ENCODE measurements at places on chromosomes 3 and 15.

DNA sequence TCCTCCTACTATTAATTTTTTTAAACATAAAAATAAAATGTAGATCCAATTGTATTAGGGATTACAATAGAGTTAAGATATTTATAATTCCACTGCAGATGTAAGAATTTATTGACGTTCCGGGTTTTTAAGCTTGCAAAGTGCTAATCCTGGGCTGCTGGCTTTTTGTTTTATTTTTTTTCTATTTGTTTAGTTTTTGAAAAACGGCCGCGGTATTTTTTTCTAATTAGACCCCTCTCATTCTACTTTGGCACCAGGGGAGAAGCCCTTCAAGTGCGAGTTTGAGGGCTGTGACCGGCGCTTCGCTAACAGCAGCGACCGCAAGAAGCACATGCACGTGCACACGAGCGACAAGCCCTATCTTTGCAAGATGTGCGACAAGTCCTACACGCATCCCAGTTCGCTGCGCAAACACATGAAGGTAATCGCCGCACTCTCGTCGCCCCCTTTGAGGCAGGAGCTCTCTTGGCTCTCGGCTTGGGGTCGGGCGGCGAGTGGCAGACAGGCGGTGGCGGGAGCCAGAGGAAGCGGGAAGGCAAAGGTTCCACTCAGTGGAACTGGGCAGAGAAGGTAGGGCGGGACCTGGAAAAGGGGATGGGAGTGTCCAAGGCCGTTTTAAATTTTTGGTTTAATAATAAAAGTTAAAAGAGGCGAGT lies 3.2 kb downstream of the ZIC1 start:
- DNase-seq = no peak

DNA sequence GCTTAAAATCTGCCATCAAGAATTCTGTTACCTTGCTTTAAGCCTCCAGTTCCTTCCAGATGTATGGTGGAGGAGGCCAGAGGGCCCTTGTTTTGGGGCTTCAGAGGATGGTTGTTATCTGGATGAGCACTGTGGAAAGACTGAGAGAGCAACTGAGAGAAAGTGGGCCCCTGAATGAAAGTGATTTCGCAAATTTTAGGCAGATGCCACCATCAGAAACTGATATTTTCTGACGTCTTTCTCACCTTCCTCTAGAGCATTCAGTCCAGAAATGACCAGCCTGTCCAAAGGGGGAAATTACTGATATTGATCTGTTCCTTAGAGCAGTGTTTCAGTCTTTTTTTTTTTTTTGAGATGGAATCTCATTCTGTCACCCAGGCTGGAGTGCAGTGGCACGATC lies 13.4 kb downstream of the B3GNT5 start:
- no peak for DNase-seq

DNA sequence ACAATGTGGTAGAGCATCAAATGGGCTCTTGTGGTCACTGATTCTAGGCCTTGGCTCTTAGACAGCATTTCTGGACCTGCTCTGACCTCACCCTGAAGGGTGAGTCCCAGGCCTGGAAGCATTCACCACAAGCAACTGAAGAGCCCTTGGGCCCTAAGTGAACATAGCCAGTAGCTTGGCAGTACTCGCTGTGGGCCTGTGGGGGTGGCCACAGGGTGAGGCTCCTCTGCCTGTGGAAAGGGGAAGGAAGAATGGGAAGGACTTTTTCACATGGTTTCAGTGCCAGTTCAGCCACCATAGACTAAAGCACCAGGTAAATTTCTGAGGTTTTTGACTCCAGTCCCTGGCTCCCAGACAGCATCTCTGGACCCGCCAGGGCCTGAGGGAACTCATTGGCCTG lies 5.1 kb upstream of the ZSCAN2 start:
- DNase-seq = no peak

DNA sequence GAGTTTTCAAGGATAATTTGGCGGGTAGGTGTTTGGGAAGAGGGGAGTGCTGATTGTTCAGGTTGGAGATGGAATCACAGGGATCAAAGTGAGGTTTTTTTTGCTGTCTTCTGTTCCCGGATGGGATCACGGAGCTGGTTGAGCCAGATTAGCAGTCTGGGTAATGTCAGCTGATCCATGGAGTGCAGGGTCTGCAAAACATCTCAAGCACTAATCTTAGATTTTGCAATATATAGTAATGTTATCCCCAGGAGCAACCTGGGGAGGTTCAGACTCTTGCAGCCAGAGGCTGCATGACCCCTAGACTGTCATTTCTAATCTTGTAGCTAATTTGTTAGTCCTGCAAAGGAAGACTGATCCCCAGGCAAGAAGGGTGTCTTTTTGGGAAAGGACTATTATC lies 354.1 kb upstream of the SGO1 start:
- no peak for DNase-seq

DNA sequence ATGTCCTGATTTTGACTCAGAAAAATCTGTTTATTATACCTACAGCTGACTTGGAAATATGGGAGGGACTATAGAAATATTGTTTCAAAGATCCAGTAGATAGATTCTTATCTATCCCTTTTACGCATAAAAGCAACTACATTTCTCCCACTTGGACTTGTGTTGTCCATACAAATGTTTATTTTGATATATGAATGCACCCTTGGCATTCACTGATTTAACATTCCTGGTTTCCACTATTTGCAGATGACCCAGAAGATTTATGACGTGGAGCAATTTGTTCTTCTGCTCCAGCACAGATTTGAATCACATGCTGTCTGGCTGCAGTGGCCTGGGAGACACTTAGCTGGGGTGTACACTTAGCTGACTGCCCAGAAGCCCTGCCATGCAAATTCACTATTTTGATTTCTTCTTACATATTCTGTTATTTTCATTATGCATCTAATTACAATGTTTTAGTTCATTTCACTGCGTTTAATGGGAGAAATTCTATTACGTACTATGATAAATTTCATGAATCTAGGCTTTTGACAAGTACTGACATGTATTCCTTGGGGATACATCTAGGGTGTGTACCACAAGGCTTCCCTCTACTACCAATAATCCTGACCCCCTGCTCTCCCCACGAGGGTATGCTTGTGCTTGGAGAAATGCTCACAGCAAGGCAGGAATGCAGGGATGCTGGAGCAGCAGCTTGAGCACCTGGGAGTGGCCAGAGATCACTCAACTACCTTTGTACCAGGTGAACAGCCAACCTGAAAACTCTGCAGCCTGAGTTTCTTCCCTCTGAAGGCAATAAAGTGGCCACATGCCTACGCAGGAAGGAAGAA lies 223.6 kb upstream of the TBL1XR1 start:
- no peak for DNase-seq

- no peak for DNase-seq
Observed at GRCh38 chr3:72768481-72768880, 79.8 kb downstream of the SHQ1 start.

DNA sequence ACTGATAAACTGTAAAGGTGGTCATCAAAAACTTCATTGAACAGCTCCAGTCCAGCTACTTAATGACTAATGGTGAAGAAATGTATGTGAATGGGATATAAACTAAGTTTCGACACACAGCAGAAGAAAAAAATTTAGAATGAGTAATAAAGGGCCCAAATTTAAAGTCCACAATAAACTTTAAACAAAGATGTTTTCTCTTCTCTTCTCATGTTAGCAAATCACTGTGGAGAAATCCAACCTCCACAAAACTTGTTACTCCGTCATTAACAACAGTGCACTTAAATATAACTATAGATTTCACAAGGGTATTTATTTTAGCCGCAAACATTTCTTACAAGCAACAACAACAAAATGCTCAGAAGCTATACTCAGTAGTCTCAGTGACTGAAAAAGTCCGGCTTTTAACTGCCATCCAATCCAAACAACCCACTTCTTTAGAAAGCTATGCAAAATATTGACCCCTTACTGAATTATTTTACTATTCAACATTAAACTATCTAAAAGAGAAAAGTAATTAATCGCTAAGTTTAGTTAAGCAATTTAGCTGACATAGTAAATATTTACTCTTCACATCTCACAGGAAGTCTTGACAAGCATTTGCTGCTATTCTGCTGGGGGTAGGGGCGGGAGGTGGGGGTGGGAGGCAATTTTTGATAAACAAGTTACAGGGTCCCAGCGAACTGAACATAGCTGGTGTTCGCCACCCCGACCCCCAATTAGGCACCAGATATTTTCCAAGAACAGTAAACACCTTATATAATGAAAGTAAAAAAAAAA lies 2.4 kb downstream of the IGF2BP2 start:
- peak; percentile 46 for DNase-seq

DNA sequence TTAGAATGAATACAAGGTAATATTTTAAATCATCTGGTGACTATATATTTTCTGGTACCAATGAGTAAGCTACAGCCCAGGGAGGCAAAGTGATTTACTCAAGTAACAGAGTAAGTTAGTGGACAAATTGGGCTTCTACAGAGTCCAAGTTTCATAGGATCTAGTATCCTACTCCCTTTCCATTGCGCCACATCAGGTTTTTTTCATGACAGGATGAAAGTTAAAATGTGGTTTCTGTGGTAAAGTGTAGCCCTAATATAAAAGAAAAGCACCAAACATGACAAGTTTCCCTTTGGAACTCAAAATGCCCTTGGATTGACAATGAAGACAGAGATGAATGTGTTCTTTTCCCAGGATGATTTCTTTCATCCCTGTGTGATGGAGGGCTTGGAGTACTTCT lies 350.8 kb upstream of the ZNF385D start:
- no peak for DNase-seq

- no peak for DNase-seq
Observed at GRCh38 chr3:138467931-138468330, 33.5 kb downstream of the ESYT3 start.

GRCh38 chr15:98856532-98856907 lies 151.1 kb downstream of the PGPEP1L start:
- DNase-seq = peak; percentile 58

GRCh38 chr3:152149832-152150231 lies 118.9 kb upstream of the MBNL1 start:
- no peak for DNase-seq

- DNase-seq = peak; percentile 43
Observed at GRCh38 chr15:101276501-101277037, 716 bp downstream of the SELENOS start.

DNA sequence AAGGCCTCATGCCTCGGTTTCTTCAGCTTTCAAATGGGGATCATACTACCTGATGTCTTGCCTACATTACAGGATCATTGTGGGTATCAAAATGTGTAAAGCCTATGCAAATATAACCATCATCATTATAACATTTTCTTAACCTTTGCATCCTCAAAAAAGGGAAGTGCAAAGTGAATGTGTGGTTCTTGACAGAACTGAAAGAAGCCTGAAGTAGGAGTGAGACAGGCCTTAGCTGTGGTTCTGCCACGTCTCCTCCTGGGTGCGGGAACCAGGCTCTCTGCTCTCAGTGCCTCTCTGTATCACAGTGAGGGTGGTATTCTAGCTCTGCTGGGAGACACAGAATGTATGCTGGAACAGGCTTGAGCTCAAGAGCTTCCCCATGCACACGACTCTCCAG lies 316.9 kb upstream of the ICE2 start:
- DNase-seq = no peak

- DNase-seq = no peak
Observed at GRCh38 chr3:122612696-122613095, 35.2 kb downstream of the PARP15 start.

DNA sequence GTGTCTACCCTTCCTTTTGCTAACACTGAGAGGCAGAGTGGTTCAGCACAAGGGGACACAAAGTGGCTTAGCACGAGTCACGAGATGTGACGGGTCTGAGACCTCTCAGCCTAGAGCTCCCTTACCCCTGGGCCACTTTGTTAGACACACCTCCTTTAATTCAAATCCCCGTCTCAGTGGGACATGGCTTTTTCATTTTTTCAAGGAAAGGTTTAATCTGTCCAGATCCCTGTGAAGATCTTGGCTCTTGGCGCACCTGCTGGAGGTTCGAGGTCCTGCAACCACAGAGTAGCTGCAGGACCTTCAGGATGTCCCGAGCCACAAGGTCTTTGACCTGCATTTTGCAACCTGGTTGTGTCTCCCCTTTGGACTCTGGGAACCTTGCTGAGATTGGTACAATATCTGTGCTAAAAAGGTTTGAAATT lies 52.0 kb downstream of the LPP start:
- DNase-seq = no peak

DNA sequence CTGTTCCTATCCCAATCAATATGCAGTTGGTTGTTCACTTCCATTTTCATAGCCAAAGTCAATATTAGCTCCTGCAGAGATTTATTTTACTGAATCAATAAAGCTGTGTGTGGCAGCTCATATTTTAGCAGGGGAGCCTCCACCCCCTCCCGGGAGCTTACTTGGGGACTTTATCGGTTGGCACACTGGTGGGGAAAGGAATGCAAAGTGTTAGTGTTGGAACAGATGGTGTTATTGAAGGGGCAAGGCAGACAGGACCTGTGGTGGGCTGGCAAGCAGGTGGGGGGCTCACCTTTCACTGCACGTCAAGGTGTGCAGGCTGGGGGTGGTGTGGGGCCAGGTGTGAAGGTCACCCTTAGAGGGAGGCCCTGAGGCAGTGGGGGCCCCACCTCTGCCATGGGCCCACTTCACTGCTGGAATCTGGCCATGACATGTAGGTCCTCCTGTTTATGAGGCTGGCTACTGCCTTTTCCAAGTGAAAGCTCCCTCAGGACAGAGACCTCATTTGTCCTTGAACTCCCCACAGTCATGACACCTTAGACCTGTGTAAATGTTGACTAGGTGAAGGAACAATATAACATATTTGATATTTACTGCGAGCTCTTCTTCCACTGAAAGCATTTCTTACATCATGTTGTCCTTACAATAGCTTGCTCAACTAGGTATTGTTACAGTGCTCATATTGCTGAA lies 44.0 kb upstream of the SEC22A start:
- DNase-seq = no peak

GRCh38 chr3:118577055-118577777 lies 457.4 kb downstream of the IGSF11 start:
- DNase-seq = no peak

- peak; percentile 48 for DNase-seq
Observed at GRCh38 chr3:156174229-156174847, 54.0 kb downstream of the KCNAB1 start.

DNA sequence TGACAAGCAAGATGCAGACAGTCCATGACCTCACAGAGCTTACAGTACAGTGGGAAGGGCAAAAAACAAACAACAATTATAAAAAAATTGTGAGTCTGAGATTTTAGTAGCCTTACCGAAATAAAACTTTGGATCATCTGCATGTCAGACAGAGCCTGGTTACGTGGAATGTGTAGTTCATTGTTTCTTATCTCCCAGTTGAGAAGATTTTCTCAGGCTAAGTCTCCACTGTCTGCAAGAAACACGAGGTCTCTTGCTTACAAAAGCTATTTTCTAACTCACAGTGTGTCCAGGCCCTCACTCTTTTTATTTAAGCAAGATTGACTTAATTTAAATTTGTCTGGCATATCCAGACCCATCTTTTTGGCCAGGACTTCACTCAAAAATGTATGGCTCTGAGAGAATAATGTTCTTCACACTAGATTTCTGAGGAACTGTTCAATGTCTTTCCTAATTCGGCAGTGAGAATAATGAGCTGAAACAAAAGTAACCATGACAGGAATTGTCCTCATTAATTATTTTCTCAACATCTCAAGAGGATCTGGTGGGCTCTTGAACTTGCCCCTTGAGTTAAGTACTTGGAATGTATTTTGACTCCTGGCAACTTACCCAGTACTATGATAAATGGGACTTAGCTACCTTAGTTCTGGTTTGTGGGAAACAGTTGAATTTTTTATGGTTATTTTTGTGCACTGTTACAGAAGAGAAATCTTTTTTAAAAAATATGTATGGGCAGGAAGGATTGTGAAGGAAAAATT lies 265.1 kb upstream of the COL8A1 start:
- no peak for DNase-seq

- DNase-seq = peak; percentile 19
Observed at GRCh38 chr3:173586166-173586565, 188.6 kb downstream of the NLGN1 start.

GRCh38 chr15:69992348-69992747 lies 105.4 kb downstream of the TLE3 start:
- no peak for DNase-seq

All from eye (tissue), 1 donor.